Hematopoietic multipotent progenitor cell (in vitro differentiated cells): ENCODE measurements at places on chromosomes 11 and 22. TPM values are rescaled to one million over a fixed set of nuclear protein-coding genes. Genes with fewer than 3 reads are reported as not detected.

The IMMP1L gene
- total RNA-seq, result 5.9 TPM

The TOB2 gene
- 29.9 TPM for total RNA-seq

The RFPL1 gene
- total RNA-seq, result not detected

The FAM227A gene
- 1.3 TPM for total RNA-seq

The SLC22A9 gene
- total RNA-seq, result not detected

The PHF21B gene
- under 0.01 TPM for total RNA-seq

The CFAP68 gene
- 33.4 TPM for total RNA-seq

The KDELR3 gene
- 1.9 TPM for total RNA-seq

The HTR3A gene
- total RNA-seq, result under 0.01 TPM

The RFPL2 gene
- total RNA-seq, result not detected

The CNTN5 gene
- total RNA-seq, result not detected

The TSPAN32 gene
- 92.6 TPM for total RNA-seq

The ADM2 gene
- 0.54 TPM for total RNA-seq

The PRAME gene
- total RNA-seq, result under 0.01 TPM

The HOATZ gene
- total RNA-seq, result not detected

The GPR83 gene
- not detected for total RNA-seq
